ENCODE measurements at places on chromosomes 2 and 18.

DNA sequence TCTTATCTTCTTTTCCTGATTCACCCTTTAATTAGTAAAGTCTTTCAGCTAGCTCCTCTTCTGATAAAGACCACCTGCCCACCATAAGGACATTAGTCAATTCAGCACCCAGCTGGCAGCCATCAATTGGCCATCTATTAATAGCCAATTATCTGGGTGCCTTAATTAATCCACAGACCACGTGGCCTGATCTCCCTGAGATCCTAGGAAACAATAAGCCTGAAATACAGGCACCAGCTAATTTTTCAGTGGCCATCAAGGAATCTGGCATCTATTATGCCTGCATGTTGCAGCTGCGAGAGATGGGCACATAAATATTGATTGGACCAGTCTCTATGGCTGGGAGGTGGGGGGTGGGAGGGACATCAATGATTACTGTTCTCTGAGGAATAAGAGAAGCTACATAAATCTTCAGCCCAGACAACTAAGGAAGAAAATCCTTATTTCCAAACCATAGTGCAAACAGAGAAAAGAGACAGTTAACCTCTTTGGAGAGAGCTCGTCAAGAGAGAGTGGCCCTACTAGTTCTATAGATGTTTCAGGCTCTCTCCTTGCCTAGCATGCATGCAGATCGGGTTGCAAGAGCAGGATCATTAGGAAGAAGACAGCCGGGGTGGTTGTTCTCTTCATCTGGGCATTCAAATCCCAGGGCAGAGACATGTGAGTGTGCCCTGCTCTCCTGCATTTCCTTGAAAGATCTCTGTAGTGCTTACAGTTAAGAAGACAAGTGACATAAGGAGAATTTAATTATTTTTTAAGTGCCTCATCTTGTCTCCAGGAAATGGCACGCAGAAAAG, 8.7 kb downstream of the GALNT14 start:
- no peak for DNase-seq

- no peak for DNase-seq
Observed at GRCh38 chr2:165776013-165776412, 18.0 kb downstream of the GALNT3 start.

DNA sequence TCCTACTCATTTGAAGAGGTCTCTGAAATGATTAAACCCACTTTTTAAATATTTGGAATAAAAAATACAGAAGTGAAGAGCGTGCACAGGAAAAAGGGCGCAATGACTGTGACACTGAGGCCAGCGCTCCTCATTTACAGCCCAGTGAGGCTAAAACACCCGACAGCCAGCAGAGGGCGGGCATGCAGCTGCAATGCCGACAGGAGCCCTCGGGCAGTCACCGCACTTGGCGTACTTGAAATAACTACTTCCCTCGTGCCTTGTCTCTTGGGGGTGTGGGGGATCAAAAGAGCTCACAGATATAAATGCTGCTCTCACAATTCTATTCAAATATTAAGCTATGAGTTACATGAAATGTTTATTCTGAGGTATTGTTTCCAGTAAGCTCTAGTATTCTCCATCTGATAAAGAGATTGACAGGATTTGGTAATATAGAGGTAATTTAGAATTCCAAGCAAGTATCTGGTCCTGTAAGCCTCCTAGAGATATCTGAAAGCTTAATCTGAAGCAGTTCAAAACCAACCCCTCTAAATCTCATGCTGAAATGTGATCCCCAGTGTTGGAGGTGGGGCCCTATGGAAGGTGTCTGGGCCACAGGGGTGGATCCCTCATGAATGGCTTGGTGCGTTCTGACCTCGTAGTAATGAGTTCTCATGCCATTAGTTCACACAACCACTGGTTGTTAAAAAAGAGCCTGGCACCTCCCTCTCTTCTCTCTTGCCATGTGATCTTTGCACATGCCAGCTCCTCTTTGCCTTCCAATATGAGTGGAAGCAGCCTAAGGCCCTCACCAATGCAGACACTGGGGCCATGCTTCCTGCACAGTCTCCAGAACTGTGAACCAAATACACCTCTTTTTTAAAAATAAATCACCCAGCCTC, 93.6 kb downstream of the ZAP70 start:
- DNase-seq = peak; percentile 82

- no peak for DNase-seq
Observed at GRCh38 chr2:236724200-236724599, 154.6 kb downstream of the ACKR3 start.

DNA sequence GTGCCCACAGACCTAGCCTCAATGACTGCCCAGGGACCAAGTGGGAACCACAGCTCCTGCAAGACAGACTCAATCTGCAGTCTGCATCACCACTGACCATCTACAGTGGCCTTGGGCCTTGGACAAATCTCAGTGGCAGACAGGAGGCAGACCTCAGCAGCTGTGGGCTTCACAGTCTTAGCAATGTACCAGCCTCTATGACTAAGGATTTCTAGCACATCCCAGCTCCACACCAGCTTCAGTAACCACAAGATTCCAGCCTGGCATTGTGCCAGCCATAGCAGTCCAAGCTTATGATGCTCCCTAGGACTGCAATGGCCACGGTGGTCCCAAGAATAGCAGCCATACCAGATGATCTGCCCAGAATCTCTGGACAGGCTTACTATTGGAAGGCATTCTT, 19.6 kb upstream of the WDR75 start:
- peak; percentile 39 for DNase-seq
